ENCODE measurements at places on chromosomes 5 and 9. TPM values are rescaled to one million over a fixed set of nuclear protein-coding genes. Genes with fewer than 3 reads are reported as not detected.

PCDHGB7 gene
- total RNA-seq = 18.2 TPM

ZBTB34 gene
- total RNA-seq = 33.9 TPM

SPATA6L gene
- 11.3 TPM for total RNA-seq

PCDHGB5 gene
- 24.0 TPM for total RNA-seq

FOXD4L4 gene
- 1.4 TPM for total RNA-seq

IFNA13 gene
- not detected for total RNA-seq

KCNIP1 gene
- total RNA-seq = 51.2 TPM

INSL4 gene
- total RNA-seq = not detected

ARHGEF28 gene
- 15.0 TPM for total RNA-seq

CNTLN gene
- 25.1 TPM for total RNA-seq

SPINK4 gene
- total RNA-seq = not detected

OR13D1 gene
- not detected for total RNA-seq

GCNT4 gene
- total RNA-seq = 0.92 TPM

ZFAND5 gene
- 189 TPM for total RNA-seq

SLIT3 gene
- total RNA-seq = 7.6 TPM

TRIM7 gene
- 1.6 TPM for total RNA-seq

PTRH1 gene
- 11.1 TPM for total RNA-seq
